Activated CD8-positive, alpha-beta memory T cell treated with anti-CD3 and anti-CD28 coated beads, Interleukin-2, amount 10 ng/mL, durations not matched to agents 7 days and 5 days (primary cell): ENCODE measurements at places on chromosomes 3 and 15. TPM values are rescaled to one million over a fixed set of nuclear protein-coding genes. Genes with fewer than 3 reads are reported as not detected.

DNA sequence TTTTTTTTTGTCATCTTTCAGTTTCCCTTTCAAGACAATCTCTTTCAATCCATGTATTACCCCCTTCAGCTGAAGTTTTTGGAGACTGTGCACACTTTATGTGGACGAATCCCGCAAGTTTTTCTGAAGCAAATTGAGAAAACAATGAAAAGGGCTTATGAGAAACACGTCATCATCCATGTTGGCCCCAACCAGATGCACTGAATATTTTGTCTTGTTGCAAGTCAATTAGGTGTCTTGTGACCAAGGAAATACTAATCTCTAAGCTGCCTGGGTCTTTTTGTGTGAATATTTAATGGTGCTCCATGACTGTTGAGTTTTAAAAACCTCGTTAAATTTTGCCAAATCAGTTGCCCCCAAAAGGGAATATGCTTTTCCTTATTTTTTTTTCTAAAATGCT is 21.7 kb upstream of the PPP4R2 start:
- peak overlapping the region; percentile 4 for H3K4me3 ChIP-seq
- H3K4me1 ChIP-seq: peaks cover 40% of the 10 kb centered on the region
- no peak for DNase-seq
- peak overlapping the region; percentile 80 for H3K27ac ChIP-seq

DNA sequence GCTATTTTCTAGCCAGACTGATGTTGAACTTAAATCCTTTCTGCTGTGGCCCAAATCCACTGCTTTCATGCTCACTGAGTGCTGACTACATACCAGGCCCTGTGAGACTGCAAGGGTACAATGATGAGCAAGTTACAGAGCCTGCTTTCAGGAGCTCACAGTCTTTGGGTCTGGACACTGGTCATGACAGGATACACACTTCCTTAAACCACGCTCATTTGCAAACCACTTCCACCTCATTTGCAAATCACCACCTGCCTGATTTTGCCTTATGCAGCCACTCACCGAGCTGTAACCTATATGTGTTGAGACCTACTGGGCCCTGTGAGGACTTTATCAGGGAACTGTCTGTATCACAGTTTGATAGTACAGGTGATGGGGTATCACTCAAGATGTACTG is 50.2 kb upstream of the LRRC58 start:
- H3K36me3 ChIP-seq: no peaks in the 10 kb centered on the region
- DNase-seq: no peak
- H3K4me3 ChIP-seq: no peak overlapping the region
- H3K27ac ChIP-seq: no peak overlapping the region
- peaks cover 2% of the 10 kb centered on the region for H3K4me1 ChIP-seq

GRCh38 chr3:50350213-50350526 is 405 bp downstream of the NPRL2 start:
- H3K4me1 ChIP-seq: peaks cover 67% of the 10 kb centered on the region
- H3K27me3 ChIP-seq: no peaks in the 10 kb centered on the region
- no peak for DNase-seq
- peak overlapping the region; percentile 97 for H3K27ac ChIP-seq

- H3K27me3 ChIP-seq: no peaks in the 10 kb centered on the region
- no peaks in the 10 kb centered on the region for H3K36me3 ChIP-seq
- DNase-seq: no peak
- H3K4me1 ChIP-seq: no peaks in the 10 kb centered on the region
- no peak overlapping the region for H3K4me3 ChIP-seq
- H3K27ac ChIP-seq: no peak overlapping the region
Observed at GRCh38 chr3:25587526-25587925, 77.2 kb downstream of the TOP2B start.

- peaks cover 26% of the 10 kb centered on the region for H3K4me1 ChIP-seq
- peaks cover 24% of the 10 kb centered on the region for H3K27me3 ChIP-seq
- no peak for DNase-seq
- no peak overlapping the region for H3K4me3 ChIP-seq
Observed at GRCh38 chr15:39555885-39556284, 25.0 kb upstream of the THBS1 start.

GRCh38 chr3:45565342-45565741 is 29.2 kb upstream of the LIMD1 start:
- H3K4me3 ChIP-seq: no peak overlapping the region
- peaks cover 23% of the 10 kb centered on the region for H3K4me1 ChIP-seq
- no peaks in the 10 kb centered on the region for H3K36me3 ChIP-seq
- no peak overlapping the region for H3K27ac ChIP-seq
- DNase-seq: no peak

DNA sequence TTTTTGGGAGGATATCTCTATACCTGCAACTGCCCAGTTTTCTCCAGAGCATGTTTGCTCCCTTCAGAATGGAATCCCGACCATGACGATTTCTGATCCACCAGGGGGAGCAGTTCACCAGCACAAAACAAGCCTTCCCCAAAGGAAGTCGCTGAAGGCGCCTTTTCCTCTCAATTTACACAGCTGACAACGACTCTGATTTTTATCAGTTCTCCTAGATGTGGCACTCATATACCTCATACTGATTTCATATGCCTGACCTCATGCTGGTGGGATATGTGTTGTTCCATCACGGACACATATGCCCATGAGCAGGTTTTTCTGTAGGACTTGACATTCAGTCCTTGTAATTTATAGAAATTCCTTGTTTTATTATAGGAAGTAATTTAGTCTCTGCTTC is 1028.2 kb downstream of the MCTP2 start:
- DNase-seq: peak; percentile 63
- peaks cover 51% of the 10 kb centered on the region for H3K27me3 ChIP-seq
- peaks cover 2% of the 10 kb centered on the region for H3K4me1 ChIP-seq
- H3K4me3 ChIP-seq: no peak overlapping the region
- no peaks in the 10 kb centered on the region for H3K36me3 ChIP-seq

DNA sequence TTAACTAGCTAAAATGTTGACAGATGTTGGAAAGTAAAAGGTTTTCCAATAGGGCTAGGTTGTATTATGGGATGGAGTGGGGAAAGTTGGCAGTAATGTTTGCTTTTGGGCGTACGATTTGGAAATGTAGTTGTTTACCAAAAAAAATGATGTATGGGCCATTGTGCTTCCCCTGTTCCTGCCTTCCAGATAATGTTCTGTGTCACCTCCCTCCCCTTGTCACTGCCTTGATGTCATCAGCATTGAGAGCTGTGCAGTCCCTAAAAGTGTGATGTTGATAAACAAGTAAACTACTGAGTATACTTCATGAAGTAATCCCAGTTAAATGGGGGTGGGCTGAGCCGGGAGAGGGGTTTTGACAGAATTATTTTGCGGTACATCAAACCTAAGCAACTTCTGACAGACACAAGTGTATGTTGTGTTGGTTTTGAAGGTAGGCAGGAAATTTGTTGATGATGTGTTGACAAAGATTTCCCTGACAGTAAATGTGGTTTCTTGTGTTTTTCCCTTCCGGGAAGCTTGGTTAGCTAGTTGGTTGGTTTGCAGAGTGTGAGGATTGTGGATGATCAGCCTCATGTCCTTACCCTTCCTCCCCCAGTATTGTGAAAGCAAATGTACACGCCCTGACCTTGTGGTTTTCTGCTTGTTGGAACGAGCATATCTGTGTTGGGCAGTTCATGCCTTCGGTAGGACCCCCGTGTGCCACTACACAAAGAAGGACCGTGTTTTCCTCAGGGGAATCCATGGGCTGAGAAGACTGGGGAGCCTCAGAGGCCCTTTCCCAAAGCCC is 87.3 kb downstream of the PGPEP1L start:
- no peak overlapping the region for H3K4me3 ChIP-seq
- peaks cover 12% of the 10 kb centered on the region for H3K4me1 ChIP-seq
- no peaks in the 10 kb centered on the region for H3K27me3 ChIP-seq
- H3K36me3 ChIP-seq: peaks cover 2% of the 10 kb centered on the region

DNA sequence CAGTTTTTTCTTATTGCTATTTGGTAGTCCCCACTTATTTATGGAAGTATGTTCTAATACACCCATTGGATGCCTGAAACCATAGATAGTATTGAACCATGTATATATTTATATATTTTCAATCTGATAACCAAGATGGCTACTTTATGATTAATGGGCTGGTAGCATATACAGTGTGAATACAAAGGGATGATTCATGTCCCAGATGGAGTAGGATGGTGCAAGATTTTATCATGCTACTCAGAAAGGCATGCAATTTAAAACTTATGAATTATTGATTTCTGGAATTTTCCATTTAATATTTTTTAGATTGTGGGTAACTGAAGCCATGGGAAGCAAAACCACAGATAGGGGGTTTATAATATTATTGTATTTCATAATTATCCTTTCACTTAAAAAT is 35.2 kb downstream of the AP4E1 start:
- no peak for DNase-seq
- no peak overlapping the region for H3K27ac ChIP-seq
- no peak overlapping the region for H3K4me3 ChIP-seq
- H3K36me3 ChIP-seq: peaks cover 25% of the 10 kb centered on the region

DNA sequence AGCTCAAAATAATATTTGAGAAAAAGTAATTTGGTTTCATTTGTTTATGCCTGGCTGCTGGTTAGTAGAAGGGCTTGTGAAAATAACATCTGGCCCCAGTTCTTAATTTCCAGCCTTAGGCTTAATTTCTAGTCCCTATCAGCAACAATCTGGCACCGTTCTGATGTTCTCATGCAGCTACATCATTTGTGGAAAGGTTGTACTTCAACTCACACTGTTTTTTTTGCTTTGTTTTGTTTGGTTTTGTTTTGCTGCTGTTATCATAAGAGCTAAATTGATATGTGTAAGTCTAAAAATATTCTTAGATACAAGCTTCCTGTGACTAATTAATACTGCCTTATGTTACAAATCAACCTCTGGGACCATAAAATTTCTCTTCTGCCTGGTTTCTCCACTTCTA is 8.9 kb downstream of the CPA3 start:
- H3K36me3 ChIP-seq: no peaks in the 10 kb centered on the region
- H3K4me3 ChIP-seq: no peak overlapping the region
- H3K27me3 ChIP-seq: peaks cover 12% of the 10 kb centered on the region
- no peak overlapping the region for H3K27ac ChIP-seq
- no peaks in the 10 kb centered on the region for H3K4me1 ChIP-seq
- DNase-seq: no peak

DNA sequence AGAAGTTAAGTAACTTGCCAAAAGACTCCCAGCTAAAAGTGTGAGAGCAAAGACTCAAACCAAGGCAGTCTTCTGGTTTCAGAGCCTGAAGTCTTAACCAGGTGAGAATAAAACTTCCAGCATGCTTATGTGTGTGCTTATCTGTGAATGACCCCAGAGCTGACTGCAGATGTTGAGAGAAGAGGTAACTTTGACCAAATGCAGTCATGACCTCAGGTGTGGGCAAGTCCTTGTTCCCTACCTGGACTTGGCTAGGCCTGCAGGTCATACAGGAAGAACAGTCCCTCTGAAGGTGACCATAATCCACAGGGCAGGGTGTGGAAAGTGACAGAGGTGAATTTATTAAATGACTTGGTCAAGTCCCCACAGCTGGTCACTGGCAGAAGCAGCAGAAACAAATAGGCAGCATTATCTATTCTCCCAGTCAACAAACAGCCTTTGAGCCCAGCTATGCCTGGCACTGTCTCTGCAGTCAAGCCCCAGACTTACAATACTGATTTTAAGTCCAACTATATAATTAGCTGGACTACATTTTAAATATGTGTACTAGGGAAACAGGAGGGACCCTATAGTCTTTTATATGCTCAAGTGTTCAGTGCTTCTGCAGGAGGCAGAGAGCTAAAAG is 3.0 kb upstream of the CPEB1 start:
- H3K4me1 ChIP-seq: peaks cover 4% of the 10 kb centered on the region
- H3K27ac ChIP-seq: no peak overlapping the region
- peaks cover 59% of the 10 kb centered on the region for H3K27me3 ChIP-seq
- DNase-seq: no peak
- no peak overlapping the region for H3K4me3 ChIP-seq

- peak overlapping the region; percentile 83 for H3K27ac ChIP-seq
- peak overlapping the region; percentile 48 for H3K4me3 ChIP-seq
- DNase-seq: no peak
- peaks cover 31% of the 10 kb centered on the region for H3K4me1 ChIP-seq
Observed at GRCh38 chr3:156642750-156643728, 31.4 kb upstream of the TIPARP start.

GRCh38 chr3:115927197-115927596 is 303.9 kb downstream of the GAP43 start:
- H3K27me3 ChIP-seq: no peaks in the 10 kb centered on the region
- H3K36me3 ChIP-seq: no peaks in the 10 kb centered on the region
- DNase-seq: no peak
- no peak overlapping the region for H3K4me3 ChIP-seq
- no peak overlapping the region for H3K27ac ChIP-seq

DNA sequence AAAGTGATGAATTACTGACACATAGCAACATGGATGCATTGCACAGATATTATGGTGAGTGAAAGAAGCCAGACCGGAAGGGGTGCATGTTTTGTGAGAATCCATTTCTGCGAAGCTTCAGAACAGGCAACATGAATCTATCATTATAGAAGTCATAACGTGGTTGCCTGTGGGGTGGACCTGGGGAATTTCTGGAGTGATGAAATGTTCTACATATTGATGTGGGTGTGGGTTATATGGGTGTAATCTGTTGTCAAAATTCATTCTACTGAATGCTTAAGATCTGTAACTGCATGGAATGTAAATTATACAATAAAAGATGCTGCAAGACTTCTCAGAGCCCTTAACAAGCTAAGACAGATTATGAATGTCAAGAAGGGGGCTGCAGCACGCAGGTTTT is 25.2 kb upstream of the TSPAN3 start:
- no peak overlapping the region for H3K4me3 ChIP-seq
- H3K4me1 ChIP-seq: peaks cover 7% of the 10 kb centered on the region
- no peaks in the 10 kb centered on the region for H3K27me3 ChIP-seq
- DNase-seq: no peak

- peaks cover 39% of the 10 kb centered on the region for H3K36me3 ChIP-seq
- peak overlapping the region; percentile 19 for H3K4me3 ChIP-seq
- H3K4me1 ChIP-seq: peaks cover 25% of the 10 kb centered on the region
Observed at GRCh38 chr3:56593455-56594158, 36.6 kb downstream of the CCDC66 start.

DNA sequence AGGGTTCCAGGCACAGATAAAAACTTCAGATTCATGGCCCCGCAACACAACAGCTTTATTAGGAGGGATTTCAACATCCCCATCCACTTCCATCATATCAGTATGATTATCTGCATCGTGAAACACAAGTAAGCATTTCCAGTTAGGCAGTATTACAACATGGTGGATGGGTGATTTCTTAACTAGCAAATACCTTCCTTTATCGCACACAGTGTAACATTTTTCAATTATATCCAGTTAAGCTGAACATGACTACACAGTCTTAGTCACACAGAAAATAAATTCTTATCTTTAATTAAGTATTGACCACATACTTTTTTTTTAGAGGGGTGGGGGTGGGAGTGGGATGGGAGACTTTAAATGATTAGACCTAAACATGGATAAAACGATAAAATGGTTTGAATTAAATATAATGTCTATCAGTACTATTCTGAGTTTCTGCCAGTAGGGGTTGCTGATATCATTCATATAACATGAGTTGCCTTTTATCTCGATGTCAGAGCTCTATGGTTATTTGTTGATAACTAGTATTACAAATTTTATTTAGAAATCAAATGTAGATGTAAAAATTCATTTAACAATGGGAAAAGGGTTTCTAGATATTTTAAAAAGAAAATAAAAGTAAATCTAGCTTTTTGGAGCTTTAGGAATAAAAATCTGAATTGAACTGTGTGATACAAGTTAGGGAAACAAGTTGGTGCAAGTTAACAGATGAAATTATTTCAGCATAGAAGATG is 146.6 kb downstream of the TBL1XR1 start:
- no peak for DNase-seq
- no peak overlapping the region for H3K4me3 ChIP-seq
- H3K36me3 ChIP-seq: peaks cover 43% of the 10 kb centered on the region
- no peaks in the 10 kb centered on the region for H3K27me3 ChIP-seq

ARL6IP5 gene
- total RNA-seq: 132 TPM

KCNAB1 gene
- total RNA-seq: not detected

DNAH12 gene
- total RNA-seq: not detected

ASB14 gene
- not detected for total RNA-seq

LRRC28 gene
- 21.7 TPM for total RNA-seq

FBXO40 gene
- not detected for total RNA-seq

OR5K2 gene
- total RNA-seq: not detected

SLC22A13 gene
- total RNA-seq: 1.1 TPM

GMNC gene
- not detected for total RNA-seq
